AG08395 (cell line): ENCODE measurements at places on chromosomes 1 and 21.
A peak's percentile ranks its signal among the peaks of the same experiment; 100 is the strongest.

DNA sequence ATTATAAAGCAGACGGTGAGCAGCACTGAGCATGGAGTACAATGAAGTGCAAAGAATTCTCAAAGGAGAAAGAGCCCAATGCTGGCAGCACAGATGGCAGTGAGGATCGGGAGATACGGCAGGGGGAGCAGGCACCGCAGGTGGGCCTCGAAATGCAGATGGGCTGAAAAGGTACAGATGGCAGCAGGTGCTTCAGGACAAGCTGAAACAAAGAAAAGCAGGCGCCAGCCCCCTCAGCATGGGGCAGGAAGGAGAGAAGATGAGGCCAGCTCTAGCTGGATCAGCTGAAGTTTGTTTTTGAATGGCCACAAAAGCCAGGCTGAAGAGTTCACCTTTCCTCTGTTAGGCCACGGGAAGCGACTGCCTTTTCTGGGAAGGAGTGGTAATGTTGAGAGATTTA, 7.7 kb downstream of the CFAP298 start:
- no peak for DNase-seq

DNA sequence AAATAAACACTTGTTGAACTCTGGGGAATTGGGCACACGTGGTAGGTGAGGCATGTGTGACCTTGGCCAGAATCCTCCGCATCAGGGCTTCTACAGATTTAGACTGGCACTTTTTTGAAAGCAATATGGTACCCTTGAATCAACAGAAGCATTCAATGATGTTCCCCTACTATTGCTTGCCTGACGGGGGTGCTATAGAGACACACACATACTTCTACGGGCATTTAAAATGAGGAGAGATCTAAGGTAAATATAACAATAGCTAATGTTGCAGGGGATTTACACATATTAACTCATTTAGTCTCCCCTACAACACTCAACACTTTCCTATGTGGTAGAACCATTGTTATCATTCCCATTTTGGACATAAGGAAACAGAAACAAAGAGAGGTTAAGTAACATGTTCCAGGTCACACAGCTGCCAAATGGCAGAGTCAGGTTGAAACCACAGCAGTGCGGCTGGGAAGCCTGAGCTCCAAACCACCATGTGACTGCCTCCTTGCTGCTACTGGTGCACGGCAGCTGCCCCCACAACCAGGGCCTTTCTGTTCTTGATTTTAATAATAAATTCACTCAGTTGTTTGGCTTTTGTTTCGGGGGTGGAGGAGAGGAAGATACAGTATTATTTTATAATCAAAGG, 147.4 kb downstream of the ZNF281 start:
- no peak for DNase-seq

DNA sequence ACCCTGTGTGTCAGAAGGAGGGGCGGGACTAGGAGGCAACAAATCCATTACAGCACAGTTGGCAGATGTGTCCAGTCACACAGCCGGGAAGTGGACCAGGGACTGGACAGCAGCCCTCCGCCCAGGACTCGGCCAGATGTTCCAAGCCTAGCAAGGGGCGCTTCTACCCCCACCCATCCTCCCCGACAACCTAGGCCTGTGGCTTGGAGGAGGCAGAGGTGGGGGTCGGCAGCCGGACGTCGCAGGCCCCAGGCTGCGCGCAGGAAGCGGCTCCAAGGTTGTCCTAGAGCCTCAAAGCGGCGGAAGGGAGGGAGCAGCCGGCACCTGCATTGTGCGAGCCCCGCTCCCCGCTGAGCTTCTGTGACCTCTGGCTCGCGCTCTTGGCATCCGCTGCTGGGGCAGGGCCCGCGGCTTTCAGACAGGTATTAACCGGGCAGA, 20.6 kb upstream of the MYCL start:
- no peak for DNase-seq

GRCh38 chr1:8578936-8579335, 238.5 kb downstream of the RERE start:
- DNase-seq = no peak

GRCh38 chr1:247373721-247374141, 42.1 kb upstream of the ZNF496 start:
- DNase-seq = peak; percentile 51

DNA sequence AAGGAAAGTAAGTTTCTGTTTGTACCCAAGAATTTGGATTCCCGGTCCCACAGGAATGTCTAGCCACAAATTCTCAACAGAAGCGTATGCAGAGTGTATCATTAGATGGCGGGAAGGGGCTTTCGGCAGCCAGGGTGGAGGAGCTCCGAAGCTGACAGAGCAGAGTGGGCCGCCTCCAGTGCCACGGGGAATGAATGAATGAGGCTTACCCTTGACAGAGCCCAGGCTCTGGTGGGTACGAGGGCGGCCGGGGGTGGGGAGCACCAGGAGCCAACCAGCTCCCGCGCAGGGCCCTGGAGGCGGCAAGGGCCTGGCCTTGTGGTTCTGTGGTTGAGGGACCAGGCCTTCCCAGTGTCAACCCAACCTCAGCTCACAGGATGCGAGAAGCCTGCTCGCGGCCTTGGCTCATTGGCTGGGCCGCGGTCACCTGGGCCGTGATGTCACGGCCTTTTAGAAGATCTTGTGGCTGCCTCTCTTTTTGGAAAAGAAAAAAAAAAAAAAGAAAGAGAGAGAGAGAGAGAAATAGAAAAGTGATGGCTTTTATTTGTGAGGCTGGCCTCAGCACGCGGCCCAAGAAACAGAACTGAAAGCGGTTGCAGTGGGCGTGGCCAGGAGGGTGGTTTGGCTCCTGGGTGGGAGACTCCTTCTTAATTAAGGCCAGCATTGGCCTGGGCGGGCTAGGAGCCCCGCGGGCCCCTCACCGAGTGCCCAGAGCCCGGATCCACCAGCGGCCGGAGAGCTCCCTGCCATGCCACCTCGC, 34.9 kb upstream of the RUNX3 start:
- DNase-seq = no peak

DNA sequence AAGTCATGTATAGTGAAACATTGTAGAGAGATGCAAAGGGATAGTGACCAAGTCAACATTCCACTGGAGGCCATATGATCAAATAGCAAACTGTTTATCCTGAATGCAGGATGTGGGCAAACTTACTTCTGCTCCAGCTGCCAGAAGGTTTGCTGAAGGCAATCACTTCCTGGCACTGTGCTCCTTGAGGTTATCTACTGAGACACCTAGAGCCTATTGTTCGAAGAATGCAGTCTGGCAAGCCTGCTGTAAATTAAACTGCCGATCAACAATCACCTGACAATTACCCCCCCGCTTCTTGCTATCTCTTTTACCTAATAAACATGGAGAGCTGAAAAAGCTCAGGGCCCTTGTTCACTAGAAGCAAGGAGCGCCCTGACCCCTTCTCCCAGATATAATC, 139.4 kb upstream of the B3GALT2 start:
- DNase-seq = no peak
